Stimulated activated CD4-positive, alpha-beta T cell treated with anti-CD3 and anti-CD28 coated beads, Interleukin-12 subunit alpha, Interleukin-12 subunit beta, amount 100 ng/mL, for 24 hours (primary cell): ENCODE measurements at places on chromosomes 13 and 19.

- no peak for DNase-seq
These were observed 50.5 kb downstream of the KATNAL1 start for GRCh38 chr13:30256713-30257467.

GRCh38 chr19:51535535-51535934 is 4.1 kb upstream of the SIGLEC6 start:
- no peak for DNase-seq

DNA sequence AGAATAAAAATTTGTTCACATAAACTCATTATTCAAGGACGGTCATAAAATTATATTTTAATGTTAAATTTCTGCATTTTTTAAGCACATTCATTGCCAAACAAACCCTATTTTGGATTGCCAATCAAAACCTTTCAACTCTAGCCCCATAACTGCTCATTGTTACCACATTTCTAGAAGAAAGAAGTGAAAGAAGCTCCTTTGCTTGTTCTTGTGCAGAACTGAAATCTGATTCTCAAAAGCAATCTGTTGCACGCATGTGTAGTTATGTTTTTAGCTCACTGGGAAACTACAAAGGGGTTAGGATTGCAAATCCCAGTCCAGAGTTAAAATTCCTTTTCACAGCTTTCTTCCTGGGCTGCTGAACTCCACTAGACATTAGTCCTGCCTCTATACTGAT is 109.5 kb upstream of the MIR17HG start:
- no peak for DNase-seq

- DNase-seq, result no peak
These were observed 51.3 kb upstream of the PCDH9 start for GRCh38 chr13:67281466-67281865.

DNA sequence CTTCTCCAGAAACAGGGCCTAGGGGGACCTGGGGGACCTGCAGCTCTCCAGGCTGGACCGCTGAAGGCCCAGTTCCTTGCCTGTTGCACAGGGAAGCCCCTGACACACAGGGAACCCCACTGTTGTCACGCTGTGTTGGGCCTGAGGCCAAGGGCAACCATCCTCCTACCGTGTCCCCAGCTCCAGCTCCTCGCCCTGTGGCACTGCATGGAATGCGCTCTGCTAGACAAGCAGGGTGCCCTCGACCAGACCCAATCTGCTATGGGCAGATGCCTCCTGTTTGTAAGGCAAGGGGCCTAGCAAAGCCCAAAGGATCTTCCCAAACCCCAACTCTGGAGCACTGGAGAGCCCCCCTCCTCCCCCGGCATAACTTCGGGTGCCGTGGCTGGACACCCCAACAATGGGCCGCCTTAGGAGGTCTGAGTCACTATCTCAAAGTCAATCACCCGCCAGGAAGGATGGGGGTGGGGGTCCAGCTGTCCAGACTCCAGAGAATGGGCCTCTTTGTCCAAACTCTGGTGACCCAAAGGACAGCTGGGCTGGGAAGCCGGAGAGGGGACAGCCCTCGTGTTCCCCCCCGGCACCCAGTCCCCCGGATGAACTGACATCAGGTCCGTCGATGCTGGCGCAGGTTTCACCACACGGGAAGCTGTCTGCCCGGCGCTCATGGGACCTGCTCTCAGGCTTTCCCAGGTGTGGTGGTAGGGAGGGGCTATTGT is 3.7 kb downstream of the BRSK1 start:
- no peak for DNase-seq

GRCh38 chr13:78597602-78597932 is 5.8 kb downstream of the POU4F1 start:
- no peak for DNase-seq

DNA sequence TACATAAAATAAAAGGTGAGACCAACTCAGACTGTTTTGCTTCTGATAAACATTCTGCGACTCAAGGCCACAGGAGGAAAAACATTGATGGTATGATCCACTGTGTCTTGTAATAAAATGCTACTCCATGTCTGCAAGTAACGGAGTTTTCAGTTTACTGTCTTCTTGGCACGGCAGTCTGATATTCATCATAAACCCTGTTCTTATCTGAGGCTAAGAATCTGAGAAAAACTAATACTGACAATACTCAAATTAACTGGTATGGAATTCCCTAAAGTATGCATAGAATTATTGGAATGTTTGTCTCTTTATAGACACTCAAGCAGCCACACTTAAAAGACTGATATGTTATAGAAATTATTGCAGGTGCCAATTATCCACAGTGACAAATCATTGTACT is 125.5 kb downstream of the TBC1D4 start:
- DNase-seq, result no peak

DNA sequence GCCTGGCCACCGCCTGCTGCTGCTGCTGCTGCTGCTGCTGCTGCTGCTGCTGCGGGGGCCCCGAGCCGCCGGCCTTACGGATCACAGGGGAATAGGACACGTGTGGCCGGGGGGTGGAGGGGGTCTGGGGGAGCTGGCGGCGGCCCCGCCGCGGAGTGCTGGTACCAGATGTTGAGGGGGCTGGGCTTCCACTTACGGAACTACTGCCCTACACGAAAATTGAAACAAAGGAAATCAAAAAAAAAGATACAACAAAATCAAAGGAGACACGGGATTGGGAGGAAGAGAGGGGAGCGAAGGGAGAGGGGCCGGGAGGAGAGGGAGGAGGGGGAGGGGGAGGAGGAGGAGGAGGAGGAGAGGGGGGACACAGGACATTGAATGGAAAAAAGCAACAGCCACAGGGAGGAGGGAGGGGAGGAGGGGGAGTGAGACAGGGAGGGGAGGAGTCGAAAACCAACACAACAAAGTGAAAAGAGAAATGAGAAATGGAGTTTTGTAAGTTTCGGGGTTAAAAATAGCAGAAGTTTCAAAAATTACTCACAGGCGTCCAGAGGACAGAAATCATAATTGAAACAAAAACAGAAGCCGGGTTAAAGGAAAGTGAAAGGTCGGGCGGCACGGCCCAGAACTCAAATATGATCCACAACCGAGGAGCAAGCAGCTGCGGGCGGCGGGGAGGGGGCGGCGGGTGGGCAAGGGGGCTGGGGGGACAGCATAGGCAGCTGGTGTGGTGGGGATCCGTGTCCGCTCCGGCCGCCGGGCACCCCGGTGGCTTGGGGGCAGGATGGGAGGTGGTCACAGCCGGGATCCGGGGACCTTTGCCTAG is 57.8 kb downstream of the IER2 start:
- DNase-seq, result peak; percentile 61

- DNase-seq, result peak; percentile 31
These were observed 10.5 kb upstream of the TINCR start for GRCh38 chr19:5578097-5578846.

- DNase-seq, result no peak
These were observed 109.5 kb upstream of the TSC22D1 start for GRCh38 chr13:44685641-44686040.

DNA sequence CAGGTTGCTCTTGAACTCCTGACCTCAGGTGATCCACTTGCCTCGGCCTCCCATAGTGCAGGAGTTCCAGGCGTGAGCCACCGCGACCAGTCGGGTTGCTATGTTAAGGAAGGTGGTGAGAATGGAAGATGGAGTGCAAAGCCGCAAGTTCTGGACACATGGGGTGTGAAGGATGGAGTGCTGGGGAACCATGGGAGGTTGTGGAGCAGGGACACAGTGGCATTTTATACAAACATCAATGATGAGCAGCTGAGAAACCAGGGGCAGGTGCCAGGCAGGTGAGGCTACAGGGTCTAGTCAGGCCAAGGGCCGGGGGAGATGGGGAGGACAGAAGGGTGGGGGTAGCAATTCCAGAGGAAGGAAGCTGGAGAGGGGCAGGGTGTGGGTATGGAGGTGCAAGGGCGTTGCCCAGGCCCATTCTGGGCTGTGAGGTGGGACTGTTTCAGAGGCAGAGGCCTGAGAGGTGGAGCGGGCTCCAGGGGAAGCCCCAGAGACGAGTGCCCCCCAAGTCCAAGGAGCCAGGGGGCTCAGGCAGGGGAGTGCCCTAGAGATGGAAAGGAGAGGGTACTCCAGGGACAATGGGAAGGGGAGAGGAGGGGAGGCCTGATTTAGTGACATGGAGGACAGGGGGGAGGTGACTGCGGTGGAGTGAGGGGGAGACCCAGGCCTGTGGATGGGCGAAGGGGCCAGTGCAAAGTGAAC is 1.9 kb upstream of the RAX2 start:
- no peak for DNase-seq

- no peak for DNase-seq
These were observed 2.2 kb upstream of the PLK5 start for GRCh38 chr19:1521636-1522035.

GRCh38 chr19:54062643-54063042 is 1.1 kb downstream of the VSTM1 start:
- DNase-seq, result no peak

DNA sequence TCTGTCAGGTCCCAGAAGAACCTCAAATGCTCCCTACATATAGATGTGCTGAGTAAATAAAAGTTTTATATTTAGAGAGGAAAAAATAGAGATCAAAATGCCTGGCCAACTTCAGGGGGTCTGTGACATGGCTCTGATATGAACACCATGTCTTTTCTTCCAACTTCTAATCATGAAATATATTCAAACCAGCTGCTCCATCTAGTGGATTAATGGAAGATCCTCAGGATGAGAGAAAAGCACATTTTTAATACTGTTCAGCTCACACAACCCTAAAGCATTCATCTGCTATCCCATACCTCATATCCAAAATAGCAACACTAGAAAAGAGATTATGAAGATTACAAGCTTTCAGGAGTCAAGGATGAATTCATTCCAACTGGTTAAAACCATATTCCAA is 56.0 kb upstream of the DOCK9 start:
- DNase-seq, result no peak

DNA sequence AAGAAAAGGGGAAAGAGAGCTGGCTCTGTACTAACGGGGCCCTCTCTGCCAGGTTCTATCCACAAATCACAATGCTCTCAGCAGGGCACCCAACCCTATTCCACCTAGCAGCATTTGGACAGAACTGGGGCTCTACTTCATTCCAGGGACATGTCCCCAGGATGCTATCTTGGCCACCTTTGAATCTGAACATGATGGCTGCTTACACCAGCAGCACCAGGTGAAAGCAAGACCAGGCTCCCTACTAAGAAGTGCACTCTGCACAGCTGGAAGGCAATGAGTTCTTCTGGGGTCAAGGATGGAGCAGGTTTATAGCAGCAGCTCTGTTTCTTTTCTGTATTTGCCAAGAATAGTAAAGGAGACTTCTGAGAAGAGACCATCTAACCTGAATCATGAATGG is 222.4 kb downstream of the DACH1 start:
- DNase-seq, result no peak

GRCh38 chr19:28966737-28967399 is 246.1 kb downstream of the UQCRFS1 start:
- no peak for DNase-seq

DNA sequence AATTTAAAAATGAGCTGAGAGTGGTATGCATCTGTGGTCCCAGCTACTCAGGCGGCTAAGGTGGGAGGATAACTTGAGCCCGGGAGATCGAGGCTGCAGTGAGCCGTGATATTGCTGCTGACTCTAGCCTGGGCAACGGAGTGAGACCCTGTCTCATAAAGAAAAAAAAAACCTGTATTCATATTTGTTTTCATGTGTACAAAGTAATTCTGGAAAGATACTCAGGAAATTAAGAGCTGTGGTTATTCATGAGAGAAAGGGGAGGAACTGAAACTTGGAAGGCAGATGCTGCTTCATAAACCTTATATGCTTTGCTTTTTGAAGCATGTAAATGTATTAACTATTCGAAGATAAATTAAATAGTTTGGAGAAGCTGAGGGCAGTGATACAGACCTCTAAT is 8.8 kb upstream of the RLN3 start:
- no peak for DNase-seq

DNA sequence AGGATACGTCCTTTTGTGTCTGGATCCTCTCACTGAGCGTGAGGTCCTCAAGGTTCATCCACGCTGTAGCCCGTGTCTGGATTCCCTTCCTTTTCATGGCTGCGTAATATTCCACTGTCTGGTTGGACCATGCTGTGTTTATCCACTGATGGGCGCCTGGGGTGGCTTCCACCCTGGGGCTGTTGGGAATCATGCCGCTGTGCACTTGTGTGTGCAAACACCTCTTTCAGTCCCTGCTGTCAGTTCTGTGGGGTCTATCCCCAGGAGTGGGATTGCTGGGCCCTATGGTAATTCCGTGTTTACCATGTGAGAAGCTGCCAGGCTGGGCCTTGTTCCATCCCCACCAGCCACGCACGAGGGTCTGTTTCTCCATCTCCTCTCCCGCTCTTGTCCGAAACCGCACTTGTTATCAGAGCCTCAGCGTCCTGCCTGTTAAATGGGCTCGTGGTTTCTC is 98.6 kb downstream of the GADD45B start:
- no peak for DNase-seq

DNA sequence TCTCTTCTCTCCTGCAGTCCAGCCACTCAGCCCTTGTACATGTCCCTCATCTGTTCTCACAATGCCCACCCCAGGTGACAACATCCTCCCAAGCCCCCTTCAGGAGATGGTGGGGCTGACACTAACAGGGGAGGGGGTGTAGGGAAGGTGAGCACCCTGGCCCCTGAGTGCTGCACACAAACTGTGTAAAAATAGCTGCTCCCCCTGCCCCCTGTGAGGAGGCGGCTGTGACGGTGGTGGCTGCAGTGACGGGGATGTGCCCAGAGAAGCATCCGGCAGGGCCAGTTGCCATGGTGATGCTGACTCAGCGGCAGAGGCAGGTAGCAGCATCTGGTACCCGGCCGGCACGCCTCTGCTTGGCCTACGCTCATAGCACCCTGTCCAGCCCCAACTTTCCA is 13.0 kb upstream of the JUND start:
- DNase-seq, result peak; percentile 71

DNA sequence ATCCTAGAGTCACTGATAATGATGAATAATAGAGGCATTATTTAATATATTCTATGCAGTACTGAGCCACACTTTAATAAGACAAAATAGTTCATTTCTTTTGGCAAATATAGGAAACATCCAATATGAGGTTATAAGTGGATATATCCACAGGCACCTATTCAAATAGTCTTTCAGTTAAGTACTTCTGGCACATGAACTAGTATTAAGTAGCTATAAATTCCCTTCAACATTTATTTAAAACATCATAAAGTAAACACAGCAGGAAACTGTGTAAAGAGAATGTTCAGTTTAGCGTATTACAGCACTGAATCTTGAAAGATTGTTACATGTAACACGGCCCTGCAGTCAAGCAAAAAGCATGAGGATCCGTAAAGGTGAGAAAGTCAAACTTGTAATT is 463.3 kb upstream of the KLF12 start:
- DNase-seq, result no peak

GRCh38 chr13:23202383-23202782 is 21.6 kb downstream of the SGCG start:
- DNase-seq, result no peak

DNA sequence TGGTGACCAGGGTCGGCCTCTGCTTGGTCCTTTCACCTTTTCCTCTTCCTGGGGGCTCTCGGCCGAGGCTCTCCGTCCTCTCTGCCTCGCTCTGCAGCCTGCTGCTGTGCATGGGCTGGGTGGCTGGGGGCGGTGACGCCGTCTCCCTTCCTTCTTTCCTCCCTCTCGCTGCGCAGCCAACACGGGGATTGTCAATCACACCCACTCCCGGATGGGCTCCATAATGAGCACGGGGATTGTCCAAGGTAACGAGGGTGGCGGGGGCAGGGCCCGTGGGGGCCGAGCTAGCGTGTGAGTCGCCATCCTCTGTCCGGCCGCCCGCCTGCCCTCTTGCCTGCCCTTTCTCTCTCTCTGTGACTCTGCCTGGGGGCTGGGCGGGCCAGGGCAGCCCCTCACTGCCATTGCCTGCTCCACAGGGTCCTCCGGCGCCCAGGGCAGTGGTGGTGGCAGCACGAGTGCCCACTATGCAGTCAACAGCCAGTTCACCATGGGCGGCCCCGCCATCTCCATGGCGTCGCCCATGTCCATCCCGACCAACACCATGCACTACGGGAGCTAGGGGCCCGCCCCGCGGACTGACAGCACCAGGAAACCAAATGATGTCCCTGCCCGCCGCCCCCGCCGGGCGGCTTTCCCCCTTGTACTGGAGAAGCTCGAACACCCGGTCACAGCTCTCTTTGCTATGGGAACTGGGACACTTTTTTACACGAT is 7.1 kb downstream of the YIPF2 start:
- DNase-seq, result no peak
